ENCODE measurements at places on chromosomes 11 and 22.

GRCh38 chr11:17250561-17251350, 25.8 kb upstream of the NUCB2 start:
- DNase-seq, result no peak

DNA sequence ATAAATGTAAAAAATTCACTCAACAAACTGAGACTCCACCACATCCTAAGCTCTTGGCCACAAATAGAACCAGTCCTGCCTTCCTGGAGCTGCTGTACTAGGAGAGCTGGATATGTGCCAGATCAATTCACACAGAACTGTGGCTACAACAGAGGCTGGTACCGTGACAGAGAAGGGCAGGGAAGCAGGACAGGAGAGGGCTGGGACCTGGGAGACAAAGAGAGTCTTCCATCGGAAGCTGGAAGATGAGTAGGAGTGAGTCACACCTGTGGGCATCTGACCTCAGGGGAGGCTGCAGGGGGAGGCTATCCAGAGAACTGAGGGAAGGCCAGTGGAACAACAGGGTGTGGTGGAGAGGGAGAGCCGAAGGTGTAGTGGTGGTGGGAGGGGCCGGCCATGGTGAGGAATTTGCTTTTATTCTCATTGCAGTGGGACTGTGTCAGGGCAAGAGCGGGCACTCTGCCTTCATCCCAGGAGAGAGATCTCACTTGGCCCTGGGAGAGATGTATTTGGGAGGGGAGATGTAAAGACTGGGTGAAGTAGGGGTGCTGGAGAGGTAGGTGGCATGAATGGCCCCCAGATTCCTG, 1.9 kb upstream of the LTBP3 start:
- peak; percentile 93 for DNase-seq

DNA sequence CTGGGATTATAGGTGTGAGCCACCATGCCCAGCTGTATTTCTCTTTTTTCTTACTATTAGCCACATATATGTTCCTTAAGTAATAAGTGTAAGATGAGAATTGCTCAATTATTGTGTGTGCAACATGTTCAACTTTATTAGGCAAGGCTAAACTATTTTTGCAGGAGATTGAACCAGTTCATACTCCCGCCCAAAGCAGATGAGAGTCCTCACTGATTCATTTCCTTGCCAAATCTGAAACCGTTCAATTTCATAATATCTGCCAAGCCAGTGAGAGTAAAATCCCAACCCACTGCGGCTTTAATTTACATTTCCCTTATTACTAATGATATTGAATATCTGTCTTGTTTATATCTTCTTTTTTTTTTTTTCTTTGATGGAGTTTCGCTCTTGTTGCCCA, 48.4 kb downstream of the KCNJ4 start:
- no peak for DNase-seq

DNA sequence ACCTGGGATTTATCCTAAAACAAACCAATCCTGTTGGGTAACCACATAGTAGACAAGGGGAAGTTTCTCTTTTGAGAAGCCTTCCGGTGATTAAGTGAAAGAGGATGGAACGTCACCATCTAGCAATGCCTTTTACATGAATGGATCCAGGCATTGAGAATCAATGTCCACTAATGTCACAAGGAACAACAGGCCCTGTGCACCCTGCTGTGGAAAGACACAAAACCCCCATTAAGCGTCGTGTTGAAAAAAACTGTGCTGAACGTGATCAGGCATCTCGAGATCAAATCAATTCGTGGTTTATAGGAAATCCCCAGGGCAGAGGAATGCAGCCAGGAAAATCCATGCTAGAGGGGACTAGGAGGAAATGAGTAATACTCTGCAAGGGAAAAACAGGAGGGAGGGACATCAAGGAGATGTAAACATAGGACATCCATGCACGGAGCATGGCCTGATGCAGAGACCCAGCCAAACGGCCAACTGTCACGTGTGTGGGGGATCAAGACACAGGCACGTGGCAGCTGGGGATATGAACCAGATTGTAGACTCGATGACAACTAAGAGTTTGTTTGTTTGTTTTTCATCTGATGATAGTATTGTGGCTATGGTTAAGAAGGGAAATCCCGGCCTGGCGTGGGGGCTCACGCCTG, 38.6 kb upstream of the CARS1 start:
- no peak for DNase-seq

GRCh38 chr11:118838905-118839553, 44.7 kb upstream of the CXCR5 start:
- no peak for DNase-seq

Data from Caki2 (cell line).